ENCODE measurements at places on chromosomes 7 and 10. TPM values are rescaled to one million over a fixed set of nuclear protein-coding genes. Genes with fewer than 3 reads are reported as not detected.
A peak's percentile ranks its signal among the peaks of the same experiment; 100 is the strongest.

GRCh38 chr7:29189743-29190201 is 4.8 kb upstream of the CHN2 start:
- peak; percentile 63 for DNase-seq

DNA sequence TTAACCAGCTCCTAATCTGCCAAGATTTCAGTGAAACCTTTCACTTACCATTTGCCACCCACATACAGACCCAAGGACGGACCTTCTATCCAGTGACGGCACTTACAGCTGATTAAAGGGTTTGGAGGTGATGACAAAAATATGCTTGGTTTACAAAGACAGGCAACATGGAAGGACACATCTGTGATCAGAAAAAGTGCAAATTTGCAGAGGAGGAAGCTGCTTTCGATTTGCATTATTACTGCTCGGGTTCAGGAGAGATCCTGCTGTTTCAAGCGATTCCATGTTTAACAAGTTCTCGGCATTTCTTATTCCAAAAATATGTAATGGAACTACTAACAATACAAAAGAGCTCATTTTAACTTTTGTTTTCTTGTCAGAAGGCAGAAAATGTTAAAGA is 109.0 kb downstream of the JAZF1 start:
- DNase-seq, result peak; percentile 56

Gene MRLN
- 147 TPM for polyA plus RNA-seq

GRCh38 chr10:21432266-21432665 is 93.2 kb downstream of the SKIDA1 start:
- DNase-seq, result no peak

- peak; percentile 23 for DNase-seq
Observed at GRCh38 chr7:88185650-88186049, 34.2 kb downstream of the SRI start.

DNA sequence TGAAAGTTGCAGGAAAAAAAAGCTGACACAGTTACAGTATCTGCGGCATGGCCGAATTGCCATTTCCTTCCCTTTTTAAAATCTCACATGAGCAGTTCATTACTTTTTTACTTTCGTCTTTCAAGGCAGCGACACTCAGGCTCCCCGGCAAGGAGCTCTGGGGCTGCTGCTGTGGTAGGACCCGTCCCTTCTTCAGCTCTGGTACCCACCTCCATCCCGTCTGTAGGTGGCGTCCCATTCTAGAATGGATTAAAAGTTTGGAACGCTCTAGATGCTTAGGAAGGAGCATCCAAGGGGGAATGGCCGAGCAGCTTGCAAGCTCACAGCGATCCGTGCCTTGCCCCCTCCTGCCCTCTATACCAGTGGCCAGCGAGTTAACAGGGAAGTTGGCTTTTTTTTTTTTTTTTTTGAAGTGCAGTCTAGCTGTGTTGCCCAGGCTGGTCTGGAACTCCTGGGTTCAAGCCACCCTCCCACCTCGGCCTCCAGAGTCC is 22.8 kb upstream of the TTYH3 start:
- DNase-seq, result peak; percentile 85

Gene SPDYE6
- polyA plus RNA-seq, result 3.0 TPM

DNA sequence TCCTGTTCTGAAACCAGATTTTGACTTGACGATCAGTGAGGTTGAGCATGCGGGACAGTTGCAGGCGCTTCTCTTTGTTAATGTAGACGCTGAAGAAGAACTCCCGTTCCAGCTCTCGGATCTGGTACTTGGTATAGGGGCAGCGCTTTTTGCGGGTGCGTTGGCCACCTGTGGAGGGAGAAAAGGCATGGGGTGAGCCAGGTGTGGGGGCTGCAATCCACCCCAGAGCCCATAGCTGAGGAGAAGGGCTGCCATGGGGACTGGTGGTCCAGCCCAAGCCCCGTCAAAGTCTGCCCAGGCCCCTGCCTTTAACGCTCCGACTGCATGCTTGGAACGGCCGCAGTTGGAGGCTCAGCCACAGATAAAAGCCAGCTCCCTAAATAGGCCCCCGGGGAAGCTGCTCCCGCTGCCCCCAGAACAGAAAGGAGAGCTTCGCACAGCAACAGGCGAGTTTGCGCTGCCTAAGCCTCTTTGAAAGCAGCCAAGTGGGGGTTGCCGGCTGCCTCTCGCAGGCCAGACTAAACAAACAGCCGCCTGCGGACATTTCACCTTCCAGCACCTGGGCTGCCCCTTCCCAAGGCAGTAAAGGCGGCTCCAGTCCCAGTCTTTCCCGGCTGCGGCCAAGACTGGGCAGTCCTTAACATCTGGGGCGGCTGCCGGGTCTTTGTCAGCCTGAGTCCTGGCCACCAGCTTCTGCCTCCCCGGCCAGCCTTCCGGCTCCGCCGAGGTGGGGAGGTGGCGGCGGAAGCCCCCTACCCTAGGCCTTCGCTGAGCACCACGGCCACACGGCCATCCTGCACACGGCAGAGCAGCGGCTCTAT is 2.0 kb downstream of the HOXA11 start:
- DNase-seq, result peak; percentile 56

Gene NUTM2E
- polyA plus RNA-seq, result not detected

Gene ACSL5
- polyA plus RNA-seq, result 17.1 TPM

DNA sequence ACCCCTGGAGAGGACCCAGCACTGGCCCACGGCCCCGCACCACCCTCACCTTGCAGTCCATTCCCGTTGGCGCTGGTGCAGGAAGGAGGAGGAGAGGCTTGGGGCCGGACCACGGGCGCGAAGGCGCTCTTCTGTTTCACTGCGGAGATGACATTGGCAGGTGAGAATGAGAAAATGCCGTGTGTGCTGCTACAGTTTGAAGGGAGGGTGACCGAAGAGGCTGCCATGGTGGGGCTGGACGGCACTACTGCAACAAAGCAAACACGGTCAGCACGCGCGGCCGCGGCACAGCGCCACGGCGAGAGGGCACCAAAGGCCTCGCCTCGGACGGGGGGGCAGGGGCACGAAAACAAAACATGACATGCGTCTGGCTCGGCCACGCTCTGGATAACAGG is 123.9 kb downstream of the EBF3 start:
- DNase-seq, result no peak

- peak; percentile 42 for DNase-seq
Observed at GRCh38 chr7:130481898-130482297, 10.0 kb upstream of the MEST start.

DNA sequence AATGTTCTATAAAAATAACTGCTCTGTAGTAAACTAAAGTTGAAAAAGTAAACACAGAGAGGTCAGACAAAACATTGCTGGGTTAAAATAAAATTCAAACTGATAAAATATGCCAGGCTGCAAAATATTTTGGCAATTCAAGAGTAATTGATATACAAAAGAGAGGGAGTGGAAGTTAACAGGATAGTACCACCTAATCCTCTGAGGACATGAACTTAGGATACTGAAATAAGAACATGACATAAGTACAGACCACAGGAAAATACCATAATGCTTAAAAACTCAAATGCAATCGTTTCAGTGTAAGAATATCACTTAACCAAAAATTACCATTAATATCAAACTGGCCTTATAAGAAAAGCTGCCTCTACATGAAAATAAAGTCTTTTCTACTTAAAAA is 37.6 kb upstream of the GPR22 start:
- no peak for DNase-seq

GRCh38 chr10:104117839-104118323 is 4.1 kb upstream of the SFR1 start:
- no peak for DNase-seq

GRCh38 chr7:148628011-148628410 is 37.4 kb downstream of the C7orf33 start:
- no peak for DNase-seq

Gene FGL2
- 15.2 TPM for polyA plus RNA-seq

- no peak for DNase-seq
Observed at GRCh38 chr7:1798191-1798590, 128.1 kb downstream of the ELFN1 start.

Gene TLL2
- polyA plus RNA-seq, result 0.96 TPM

Gene GPR85
- polyA plus RNA-seq, result 1.0 TPM

GRCh38 chr7:123154231-123154860 is 45.4 kb downstream of the SLC13A1 start:
- DNase-seq, result peak; percentile 77

GRCh38 chr10:12332572-12333379 is 16.6 kb upstream of the CAMK1D start:
- no peak for DNase-seq

GRCh38 chr10:104246976-104247375 is 7.7 kb upstream of the GSTO1 start:
- DNase-seq, result peak; percentile 37

DNA sequence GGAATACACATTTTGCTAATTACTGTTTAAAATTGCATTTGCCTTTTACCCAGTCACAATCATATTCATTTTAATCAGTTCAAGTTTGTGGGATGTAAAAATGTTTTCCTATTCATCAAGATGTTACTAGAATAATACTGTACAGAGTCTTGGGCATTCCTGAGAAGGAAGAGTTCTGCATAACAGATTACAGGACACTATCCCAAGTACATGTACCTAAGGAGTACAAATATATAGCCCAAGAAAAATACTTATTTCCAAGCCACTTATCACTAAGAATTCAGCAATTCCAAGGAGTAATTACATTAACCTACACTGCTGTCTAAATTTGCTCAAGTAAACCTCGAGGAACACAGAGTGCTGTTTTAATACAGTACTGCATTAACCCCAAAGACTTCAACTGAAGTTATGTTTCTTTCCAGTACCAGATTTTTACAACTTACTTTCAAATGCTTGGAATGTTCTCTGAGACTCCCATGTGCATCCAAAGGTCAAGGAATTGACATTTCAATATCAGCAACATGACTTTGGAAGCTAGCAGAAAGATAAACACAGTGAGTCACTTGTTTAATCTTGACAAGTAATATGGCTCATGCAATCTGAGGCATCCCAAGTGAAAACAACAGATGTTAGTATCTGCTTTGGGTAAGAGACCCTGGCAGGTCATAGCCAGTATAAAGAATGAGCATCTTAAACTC is 125.4 kb upstream of the BET1 start:
- DNase-seq, result peak; percentile 6

- DNase-seq, result no peak
Observed at GRCh38 chr7:98470485-98471240, 69.8 kb upstream of the BAIAP2L1 start.

Gene ANXA8
- 0.10 TPM for polyA plus RNA-seq

- no peak for DNase-seq
Observed at GRCh38 chr10:100881556-100882213, 31.1 kb upstream of the SLF2 start.

Gene CPA4
- 1.8 TPM for polyA plus RNA-seq

- DNase-seq, result no peak
Observed at GRCh38 chr10:27568196-27569175, 64.4 kb downstream of the RAB18 start.

DNA sequence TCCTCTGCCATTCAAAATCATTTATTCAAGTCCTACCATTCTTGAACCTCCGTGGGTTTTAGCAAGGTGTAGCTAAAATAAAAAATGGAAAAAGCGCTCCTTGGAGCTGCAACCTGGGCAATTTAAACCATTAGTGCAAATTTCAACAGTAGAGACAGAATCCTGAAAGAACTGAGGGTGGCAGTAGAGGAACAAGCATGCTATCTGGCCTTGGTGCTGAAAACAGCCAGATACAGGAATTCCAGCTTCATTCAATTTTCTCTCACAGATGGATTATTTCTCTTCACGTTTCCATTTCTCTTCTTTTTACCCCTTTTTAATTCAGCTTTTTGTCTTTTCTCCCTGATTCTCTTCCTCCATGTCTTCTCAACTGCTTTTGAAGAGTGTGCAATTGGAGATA is 77.7 kb downstream of the OTUD1 start:
- DNase-seq, result peak; percentile 56

GRCh38 chr10:77533146-77533886 is 104.3 kb downstream of the KCNMA1 start:
- no peak for DNase-seq

DNA sequence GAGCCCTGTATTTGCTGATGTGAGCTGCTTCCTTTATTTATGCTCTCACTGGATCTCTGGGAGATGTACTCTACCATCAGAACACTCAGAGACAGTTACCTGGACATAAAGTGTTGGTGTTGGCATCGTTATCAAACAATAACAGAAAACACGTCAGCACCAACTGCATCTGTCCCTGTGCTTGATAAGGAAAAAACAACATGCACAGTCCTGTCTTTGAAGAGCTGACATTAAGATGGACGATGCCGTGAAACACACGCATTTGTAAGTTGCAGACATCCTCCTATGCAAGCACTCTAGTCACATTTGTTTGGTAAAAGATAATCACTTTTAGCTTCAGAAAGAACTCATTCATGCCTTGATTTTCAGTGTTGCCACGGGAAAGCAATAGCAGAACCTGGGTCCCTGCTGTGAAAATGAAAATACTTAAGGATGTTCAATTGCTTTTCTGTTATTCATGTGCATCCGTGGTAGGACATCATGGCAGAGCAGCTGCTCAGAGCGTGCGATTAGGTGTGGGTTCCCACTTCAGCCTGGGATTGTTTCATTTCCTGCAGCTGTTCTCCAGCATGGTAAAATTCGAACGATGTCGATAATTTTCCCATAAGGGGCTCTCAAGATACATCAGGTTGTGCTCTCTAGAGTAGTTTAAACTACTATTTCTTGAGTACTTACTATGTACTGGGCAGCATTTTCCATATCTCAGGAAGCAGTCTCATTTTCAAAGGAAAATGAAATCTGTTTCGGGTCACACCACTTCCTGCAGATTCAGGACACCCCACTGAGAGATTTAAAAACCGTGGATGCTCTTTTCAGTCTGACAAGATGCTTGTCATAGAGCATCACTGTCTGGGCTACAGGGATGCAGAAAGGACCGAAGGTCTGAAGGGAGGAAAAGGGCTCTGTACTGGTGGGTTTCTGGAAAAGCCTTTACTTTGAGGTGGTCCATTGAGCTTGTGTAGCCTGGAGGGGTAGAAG is 248.7 kb downstream of the CAMK1D start:
- DNase-seq, result no peak

DNA sequence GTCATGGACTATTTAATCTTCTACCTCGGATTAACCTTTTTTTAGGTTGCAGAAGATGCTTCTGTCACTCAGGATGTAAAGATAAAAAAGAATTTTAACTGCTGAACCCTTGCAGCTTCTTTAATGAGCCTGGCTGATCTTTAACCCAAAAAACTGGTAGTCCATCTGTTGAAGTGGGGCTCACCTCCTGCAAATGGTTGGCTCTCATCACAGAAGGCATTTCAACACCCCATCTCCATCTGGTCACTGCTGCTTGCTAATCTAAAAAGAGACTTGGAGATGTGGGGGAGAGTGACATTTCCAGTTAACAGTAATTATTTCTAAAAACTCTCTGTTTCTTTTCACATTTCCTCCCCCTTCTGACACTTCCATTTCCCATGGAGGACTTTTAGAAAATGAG is 208.6 kb downstream of the LHFPL3 start:
- DNase-seq, result no peak

DNA sequence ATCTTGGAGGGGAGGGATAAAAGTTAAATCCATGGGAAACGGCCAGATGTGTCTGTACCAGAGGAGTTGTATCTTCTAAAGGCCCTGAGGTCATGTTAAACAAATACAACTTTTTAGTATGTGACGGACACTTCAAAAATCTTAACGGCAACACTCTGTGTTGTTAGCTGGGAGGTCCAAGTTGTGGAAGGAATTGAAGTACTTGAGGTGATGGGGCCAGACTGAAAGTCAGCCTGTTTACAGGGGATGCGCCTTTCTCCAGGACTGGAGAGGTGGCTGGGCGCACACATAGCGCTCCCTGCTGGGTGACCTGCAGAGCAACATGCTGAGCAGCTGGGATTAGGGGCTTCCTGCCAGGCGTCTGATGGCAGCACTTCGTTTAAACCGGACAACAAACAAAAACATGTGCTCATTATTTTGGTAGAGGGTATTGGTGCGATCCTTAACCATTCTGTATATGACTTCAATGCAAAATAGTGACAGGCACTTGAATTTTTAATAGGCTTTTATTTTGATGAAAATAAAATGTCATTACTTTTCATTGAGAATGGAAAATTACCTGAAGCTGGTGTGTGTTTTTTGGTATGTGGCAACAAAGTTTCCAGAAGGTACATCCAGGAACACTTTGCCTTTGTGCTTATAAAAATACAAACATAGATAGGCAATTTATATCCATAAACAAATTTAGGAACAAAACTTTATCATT is 198.2 kb downstream of the MLLT10 start:
- DNase-seq, result peak; percentile 90
